ENCODE measurements at places on chromosomes 7 and 10.

DNA sequence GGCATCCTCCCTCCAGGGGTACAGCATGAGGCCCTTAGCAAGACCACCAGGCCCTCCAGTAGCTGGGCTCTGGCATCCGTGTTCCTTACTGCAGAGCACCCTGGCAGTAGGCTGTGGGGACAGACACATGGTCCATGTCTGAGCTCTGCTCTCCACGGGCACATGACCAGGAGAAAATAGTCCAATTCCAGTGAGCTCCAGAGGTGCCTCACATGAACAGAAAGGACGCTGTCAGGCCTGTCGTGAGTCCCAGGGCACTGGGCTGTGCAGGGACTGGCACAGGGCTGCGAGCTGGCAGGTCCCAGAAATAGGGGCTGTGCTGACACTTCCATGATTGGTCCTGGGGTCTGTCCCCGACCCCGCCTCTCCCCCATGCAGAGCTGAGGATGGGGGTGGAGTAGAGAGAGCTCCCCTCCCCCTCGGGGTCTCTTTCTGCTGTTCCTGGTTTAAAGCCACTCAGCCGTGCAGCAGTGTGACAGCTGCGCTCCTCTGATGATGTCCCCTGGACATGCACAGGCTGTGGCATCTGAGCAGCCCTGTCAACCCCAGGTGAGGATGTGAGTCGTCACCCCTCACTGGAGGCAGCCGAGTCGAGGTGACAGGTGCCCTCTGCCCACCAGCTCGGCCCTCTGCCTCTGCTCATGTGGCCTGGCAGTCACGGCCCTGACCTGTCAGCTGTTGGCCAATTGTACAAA is 25.2 kb upstream of the ZNF488 start:
- DNase-seq: no peak

- DNase-seq: peak; percentile 55
Measured at GRCh38 chr7:140656548-140657515, 15.9 kb upstream of the ADCK2 start.

- DNase-seq: no peak
Measured at GRCh38 chr10:30349967-30350735, 1.1 kb upstream of the MTPAP start.

DNA sequence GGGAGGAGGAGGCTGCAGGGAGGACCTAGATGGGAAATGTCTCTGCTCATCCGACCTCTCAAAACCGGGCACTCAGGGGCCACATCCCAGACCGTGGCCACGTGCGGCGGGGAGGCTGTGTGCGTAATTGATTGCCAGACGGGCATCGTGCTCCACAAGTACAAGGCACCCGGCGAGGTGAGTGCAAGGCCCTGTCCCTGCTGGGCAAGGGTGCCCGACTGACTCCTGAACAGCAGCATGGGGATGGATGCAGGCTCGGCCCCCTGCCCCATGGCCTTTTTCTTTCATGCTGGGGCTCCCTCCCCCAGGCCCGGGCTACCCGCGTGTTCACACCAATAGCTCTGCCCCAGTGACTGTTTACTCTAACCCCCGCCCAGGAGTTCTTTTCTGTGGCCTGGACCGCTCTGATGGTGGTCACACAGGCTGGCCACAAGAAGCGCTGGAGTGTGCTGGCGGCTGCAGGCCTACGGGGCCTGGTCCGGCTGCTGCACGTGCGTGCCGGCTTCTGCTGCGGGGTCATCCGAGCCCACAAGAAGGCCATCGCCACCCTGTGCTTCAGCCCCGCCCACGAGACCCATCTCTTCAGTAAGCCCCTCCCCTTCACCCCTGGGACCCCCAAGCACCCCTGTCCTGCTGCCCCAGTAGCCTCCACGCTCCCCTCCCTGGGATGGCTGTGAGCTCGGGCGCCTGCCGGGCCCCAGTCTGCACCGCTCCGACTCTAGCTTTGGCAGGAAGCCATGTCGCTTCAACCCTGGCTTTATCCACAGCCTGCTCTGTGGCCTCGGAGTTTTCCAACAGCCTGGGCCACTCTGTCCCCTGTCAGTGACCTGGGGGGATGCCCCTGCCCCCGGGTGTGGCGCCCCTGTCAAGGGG is 3.9 kb downstream of the LRWD1 start:
- DNase-seq: no peak

GRCh38 chr7:134371536-134371935 is 54.8 kb upstream of the SLC35B4 start:
- no peak for DNase-seq

DNA sequence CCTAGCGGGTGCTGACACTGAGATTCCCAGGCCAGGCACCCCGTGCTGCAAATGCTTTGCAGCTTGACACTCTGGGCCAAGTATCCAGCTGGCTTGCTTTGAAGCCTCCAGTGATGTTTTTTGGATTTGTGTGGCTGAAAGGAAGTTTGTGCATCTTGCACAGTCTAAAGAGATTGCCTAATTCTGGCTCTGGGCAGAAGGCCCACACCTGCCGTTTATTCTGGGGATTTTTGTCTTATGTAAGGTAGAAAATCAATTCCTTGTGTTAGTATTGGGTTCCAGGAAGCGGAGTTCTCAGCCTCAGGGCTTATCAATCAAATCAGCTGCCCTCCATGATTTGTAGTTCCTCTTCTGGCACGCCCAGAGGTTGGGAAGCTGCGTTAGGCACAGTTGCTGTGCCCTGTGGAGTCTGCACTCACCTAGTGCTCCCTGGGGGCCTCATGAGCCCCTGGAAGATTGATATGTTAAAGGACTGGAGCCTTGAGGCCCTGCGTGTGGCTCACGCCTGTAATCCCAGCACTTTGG is 8.4 kb upstream of the PURB start:
- no peak for DNase-seq

DNA sequence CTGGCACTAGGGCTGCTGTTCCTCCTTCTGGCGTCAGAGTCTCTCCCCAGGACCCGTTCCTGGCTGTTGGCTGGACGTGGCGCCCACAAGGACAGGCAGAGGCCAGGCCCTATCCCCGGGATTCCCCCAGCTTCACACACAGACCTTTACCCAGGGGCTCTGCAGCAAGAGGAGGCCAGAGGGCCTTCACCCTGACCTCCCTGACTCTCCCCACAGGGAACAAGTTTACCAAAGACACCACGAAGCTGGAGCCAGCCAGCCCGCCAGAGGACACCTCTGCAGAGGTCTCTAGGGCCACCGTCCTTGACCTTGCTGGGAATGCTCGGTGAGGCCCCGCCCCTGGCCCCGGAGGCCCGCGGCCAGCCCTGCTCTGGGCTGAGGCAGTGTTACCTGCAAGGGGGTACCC is 82.2 kb downstream of the GTF2IRD1 start:
- no peak for DNase-seq

GRCh38 chr7:124032369-124033094 is at the start of gene TMEM229A:
Gene TMEM229A, minus strand, starts transcription at chr7:124033067. Its CDS starts 64 bp downstream, at chr7:124033003.
- DNase-seq: no peak

DNA sequence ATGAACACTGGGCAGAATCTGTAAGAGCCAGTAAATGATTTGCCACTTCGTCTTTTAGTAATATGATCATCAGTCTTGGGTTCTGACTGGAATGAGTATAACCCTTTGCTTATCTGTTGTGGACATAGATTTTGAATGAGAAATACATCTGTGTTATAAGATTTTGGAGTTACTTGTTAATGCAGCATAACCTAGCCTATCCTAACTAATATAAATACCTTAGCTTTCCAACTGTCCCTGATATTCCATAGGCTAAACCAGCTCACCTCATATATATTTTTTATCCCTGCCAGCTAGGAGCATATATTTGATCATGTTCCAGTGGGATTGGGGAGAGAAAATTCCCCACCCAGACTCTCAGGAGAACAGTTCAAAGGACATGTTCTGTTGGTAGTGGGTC is 15.1 kb downstream of the LRMDA start:
- no peak for DNase-seq

GRCh38 chr10:13528123-13528874 is 515 bp downstream of the BEND7 start:
- no peak for DNase-seq

GRCh38 chr7:83204715-83205114 is 42.0 kb upstream of the PCLO start:
- DNase-seq: no peak

DNA sequence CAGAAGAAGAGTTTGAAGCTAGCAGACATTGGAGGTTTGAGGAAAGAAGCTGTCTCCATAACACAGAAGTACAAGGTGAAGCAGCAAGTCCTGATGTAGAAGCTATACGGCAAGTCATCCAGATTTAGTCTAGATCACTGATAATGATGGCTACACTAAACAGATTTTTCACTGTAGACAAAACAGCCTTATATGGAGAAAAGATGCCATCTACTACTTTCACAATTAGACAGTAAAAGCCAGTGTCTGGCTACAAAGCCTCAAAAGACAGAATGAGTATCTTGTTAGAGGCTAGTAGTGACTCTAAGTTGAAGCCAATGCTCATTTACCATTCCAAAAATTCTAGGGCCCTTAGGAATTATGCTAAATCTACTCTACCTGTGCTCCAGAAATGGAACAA is 85.1 kb downstream of the SNX13 start:
- DNase-seq: no peak

DNA sequence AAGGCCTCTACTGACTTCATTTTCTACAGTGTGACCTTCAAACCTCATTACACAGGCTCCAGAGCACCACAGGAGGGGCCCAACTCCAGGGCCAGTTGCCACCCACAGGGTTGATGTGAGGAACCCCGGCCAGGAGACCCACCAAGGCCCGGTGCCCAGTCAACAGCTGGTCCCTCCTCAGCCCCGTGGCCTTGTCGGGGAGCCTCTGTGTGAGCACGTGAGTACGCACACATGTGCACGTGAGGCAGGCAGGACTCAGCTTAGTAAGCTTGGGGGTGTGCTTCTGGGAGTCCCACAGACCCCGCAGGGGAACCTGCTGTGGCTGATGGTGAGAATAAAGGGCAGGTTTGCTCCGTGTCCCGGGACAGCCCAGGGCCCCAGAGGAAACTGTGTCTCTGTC is 104.5 kb downstream of the VIPR2 start:
- no peak for DNase-seq

DNA sequence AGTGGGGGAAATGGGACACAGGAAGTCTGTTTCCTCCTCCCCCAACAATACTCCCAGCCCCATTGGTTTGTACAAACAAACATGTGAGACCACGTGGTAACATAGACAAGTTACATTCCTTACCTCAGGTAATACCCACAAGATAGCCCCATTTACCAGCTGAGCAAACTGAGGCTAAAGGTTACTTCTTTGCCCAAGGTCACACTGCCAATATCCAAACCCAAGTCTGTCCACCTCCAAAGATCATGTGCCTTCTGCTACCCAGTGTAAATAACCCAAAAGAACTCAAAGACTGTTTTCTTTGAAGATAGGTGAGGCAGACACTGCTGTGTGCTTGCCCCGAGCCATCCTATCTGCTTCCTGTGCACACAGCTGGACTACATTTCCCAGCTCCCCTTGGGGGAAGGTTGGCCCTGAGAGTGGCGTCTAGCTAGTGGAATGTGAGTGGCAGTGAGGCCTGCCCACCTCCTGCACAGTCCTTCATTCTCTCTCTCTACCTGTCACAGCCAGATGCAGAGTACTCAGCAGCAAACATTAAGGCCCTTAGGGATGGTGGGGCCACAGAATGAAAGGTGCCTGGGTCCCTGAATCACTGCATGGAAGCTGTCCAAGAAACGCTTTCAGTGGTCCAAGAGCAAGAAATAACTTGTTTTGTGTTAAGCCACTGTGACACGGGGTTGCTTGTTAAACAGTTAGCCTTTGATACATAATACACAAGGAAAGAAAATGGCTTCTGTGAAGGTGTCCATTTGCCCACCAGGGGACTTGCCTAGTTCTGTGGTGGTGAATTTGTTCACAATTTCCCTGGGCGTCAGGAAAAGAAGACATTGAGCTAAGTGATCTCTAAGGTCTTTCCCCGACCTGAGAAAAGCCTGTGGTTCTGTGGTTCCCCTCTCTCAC is 257.7 kb upstream of the NFE2L3 start:
- no peak for DNase-seq

DNA sequence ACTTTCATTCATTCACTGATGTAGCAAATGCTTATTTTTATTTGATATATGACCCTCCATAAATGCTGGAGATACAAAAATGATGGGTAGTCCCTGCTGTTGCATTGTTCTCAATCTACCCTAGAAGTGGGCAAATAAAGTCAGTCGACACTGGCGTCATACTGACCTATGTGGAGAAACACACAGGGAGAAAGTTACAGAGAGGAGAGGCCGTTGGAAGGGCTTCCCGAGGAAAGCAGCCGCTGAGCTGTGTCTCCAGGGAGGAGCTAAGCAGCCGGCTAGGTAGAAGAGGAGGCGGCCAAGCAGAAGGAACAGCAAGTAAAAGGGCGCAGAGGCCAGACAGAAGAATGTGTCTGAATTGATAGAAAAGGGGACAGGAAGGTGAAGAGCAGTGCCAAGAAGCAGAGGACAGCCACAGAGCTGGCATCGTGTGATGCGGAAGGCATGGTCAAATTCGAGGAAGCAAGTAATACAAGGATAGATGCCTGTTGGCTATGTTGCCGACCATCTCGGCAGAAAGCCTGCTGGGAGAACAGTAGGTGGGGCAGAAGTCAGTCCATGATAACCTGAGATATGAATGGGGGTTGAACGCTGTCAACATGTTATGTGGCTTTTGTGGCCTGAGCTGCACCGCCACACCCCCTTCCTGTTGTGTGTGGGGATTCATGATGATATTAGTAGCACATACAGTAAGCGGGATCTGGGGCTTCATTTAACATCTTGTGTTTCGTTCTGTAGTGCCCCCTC is 25.9 kb downstream of the ST8SIA6 start:
- no peak for DNase-seq

- no peak for DNase-seq
Measured at GRCh38 chr7:2965745-2966270, 77.9 kb downstream of the CARD11 start.

- no peak for DNase-seq
Measured at GRCh38 chr10:63583909-63584724, 62.9 kb downstream of the REEP3 start.

DNA sequence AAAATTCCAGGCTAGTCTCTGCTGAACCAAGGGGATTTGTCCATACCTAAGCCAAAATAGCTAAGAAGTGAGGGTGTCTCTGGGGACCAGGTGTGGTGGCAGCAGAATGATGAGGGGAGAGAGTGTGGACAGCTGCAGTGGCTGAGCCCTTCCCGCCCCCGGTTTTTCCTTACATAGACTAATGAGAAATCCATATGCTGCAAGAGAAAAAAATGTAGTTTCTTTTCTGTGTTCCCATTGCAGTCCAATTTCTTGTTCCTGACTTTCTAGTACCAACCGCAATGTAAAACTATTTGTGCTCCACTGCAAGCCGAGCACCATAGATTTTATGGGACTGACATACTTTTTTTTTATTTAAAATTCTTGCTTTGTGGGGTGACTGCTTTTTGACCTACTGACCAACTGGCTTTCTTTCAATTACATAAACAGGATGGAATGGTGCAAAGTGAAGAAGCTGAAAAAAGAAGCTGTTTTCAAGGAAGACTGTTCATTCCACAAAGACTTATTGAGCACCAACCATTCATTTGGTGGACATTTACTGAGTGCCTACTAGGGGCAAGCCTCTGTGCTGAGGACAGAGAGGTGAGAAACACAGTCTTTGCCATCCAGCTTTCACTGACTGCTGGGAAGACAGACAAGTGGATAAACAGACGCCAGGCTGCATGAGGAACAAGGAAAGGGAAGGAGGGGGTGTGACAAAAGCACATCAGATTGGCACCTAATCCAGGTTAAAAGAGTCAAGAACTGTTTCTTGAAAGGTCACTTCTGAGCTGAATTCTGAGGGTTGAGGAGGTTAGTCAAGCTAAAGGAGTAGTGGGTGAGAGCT is 9.8 kb downstream of the CEP41 start:
- DNase-seq: no peak

GRCh38 chr10:102109166-102110116 is 10.7 kb downstream of the LDB1 start:
- no peak for DNase-seq

Data from tibial artery (tissue), 4 donors.